ENCODE measurements at places on chromosomes 5 and 9.
A peak's percentile ranks its signal among the peaks of the same experiment; 100 is the strongest.

DNA sequence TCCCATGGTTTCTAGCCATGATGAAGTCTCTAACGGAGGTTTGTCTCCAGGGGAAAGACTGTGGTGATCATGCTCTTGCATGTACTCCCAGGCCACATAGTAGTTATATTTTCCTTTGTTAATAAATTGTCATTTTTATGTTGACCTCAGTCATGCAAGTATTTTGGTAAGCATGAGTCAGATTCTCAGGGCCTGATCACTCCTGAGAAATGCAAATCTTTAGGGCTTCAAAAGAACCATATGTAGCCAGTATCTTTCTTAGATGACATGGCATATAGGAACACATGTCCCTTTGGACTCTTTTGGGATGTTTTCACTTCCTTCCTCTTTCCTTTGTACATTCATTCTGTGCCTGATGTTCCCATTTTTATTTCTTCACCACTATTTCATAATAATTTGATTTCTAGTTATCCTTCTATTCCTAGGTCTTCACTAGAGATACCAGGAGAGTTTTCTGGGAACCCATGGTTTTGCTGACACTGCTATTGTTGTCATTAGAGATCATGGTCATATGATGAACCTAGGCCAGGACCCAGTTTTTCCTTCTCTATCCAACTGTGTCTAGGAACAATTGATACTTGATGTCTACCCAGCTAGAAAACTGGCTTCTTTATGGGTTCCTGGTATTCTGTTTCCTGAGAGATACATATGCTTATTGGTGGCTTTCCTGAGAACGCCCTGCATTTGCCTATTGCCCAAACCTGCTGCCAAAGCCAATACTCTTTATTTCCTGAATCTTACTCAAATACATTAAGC, 248.1 kb upstream of the NREP start:
- DNase-seq = no peak

DNA sequence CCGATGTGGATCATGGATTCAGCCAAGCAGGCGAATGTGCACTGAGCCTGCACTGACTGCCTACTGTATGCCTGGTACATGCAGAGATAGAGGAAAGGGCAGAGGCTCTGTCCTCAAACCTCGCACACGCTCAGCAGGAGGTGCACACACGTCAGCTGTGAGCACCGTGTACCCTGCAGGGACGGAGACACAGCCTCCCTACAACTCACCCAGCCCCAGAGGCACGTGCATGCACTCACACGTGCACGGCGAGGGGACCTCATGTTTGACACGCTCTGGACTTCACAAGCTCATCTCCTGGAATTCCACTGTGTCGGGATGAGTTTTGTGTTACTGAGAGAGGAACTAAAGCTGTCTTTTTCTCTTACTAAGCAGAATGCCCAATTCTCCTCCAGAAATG, 48.4 kb downstream of the IRX2 start:
- DNase-seq = no peak

DNA sequence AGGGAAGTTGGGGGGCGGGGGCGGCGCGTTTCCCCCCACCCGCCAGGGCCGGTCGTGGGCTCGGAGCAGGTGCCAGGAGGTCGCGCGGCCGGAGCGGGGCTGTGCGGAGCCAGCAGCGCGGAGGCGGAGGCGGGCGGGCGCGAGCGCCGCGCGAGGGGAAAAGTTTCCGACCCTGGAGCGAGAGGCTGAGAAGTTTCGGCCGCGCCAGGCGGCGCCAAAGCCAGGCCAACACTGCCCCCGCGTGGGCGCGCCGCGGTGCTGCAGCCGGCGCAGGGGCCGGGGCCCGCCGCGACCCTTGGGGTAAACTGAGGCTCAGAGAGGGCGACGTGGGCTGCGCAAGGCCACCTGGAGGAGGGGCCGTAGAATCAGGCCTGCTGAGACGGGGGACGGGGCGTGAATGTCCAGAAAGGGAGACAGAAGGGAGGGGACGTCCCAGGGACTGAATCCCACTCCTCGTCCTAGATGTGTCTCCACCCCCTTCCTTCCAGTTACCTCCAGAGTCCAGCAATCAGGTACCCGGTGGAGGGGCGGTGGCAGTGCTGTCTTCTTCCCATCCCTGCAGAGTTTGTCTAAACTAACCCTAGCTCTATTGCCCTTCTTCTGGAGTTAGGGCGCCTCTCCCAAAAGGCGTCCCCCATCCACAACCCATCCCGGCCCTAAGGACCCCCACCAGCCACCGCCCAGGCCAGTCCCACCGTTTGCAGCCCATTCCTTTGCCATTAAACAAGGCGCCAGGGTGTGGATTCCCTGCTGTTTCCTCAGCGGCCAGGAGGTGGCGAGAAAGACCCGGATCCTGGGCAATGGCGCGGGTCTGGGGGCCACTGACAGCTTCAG, 10.2 kb downstream of the C9orf50 start:
- peak; percentile 57 for DNase-seq

GRCh38 chr5:98599016-98599415, 174.4 kb upstream of the RGMB start:
- DNase-seq = no peak

DNA sequence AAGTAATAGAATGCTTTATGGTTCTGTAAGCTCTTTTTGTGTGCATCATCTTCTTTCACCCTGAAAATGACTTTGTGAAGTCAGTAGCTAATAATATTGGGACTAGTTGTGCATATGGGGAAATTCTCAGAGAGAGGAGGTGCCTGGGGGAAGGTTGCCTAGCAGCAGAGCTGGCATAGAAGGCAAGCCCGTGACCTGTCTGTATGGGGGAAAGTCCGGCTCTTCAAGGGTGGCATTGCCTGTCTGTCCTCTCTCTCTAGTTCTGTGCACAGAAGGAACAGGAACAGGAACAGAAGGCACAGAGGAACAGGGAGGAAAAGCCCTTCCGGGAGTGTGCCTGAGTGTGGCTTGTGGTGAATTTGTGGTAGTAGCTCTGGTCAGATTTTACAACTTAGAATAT, 33.1 kb downstream of the SH3GL2 start:
- DNase-seq = no peak

GRCh38 chr5:5165541-5166002, 25.4 kb downstream of the ADAMTS16 start:
- DNase-seq = no peak

DNA sequence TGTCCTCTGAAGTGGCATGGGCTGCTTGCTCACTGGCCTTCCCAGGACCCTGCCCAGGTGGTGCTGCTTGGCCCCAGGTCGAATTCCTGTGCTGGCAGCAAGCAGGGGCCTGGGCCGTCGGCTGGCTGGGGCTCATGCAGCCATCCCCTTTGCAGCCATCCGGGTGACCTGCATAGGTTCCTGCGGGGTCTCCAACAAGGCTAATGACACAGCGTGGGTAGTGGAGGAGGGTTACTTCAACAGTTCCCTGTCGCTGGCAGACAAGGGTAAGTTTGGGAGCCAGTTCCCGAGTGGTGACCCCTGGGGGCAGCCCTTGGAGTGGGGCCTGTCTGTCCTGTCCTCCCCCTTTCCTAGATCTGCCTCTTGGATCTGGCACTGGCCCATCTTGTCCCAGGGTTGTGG, 6.1 kb upstream of the EHMT1 start:
- DNase-seq = no peak

GRCh38 chr5:24609706-24610105, 35.1 kb downstream of the CDH10 start:
- no peak for DNase-seq

DNA sequence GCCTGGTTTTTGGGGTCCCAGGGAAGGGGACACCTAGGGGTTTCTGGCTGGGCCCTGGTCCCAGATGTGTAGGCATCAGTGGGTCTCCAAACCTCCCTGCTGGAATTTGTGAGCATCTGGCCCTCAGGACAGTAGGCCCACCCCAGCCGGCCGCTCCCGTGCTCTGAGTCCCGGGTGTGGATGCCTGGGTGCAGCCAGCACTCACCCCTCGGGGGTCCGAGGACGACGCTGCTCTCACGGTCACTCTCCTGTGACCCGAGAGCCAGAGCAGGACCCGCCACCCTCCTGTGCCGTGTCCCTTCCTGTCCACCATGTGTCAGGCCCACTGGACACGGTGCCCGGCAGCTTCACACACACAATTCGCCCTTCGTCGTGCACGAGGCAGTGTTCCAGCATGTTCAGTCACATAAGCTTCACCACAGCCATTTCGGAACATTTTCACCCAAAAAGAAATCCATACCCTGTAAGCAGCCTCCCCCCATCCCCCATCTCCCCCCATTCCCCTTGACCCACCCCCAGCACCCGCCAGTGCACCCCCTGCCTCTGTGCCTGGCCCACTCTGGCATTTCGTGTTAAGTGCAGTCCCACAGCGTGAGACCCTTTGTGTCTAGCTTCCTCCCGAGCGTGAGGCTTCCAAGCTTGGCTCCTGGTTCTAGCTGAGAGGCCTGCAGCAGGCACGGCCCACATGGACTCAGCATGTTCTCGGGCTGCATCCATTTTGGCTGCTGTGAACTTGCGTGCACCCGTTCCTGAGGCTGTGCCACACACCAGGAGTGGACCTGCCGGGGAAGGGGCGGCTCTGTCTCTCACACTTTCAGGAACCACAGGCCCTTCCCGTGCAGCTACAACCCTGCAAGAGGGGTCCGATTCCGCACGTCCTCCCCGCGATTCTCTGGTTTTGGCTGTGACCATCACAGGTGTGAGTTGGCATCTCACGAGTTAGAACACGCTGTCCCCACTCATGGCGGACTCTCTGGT, 40.5 kb downstream of the NKD2 start:
- no peak for DNase-seq

DNA sequence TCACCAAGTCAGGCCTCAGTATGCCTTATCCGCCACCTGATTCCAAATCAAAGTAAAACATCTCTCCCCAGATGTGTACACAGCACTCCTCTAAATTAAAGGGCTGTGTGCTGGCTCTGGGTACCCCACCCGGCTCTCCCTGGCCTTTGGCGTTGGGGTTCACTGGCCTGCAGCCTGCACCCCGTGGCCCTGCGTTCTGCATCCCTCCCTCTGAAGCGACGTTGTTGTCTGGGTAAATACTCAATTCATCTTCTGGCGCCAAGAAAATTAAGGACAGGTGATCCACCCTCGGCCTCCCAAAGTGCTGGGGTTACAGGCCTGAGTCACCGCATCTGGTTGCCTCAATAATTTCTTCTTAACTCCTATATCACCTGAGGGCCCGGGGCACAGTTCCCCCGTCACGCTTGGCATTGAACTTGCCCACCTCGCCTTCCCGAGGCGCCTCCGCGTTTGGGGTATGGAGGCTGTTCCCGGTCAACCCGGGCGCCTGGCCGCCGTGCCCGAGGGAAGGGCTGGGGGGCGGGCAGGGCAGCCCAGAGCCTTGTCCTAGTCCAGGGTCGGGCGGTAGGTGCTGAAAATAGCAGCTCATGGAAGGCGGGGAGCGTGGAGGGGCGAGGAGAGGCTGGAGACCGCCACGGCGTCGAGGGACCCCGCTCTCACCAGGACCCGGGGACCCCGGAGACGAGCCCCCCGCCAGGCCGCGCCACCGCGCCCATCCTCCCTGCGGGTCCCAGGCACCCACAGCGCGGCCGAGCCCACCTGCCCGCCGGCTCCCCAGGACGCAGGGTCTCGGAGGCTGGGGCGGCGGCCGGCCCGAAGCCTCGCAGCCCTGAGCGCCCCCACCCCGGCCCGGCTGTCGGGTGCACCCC, 531 bp downstream of the ABO start:
- no peak for DNase-seq

All from activated T-cell treated with anti-CD3 and anti-CD28 coated beads for 24 hours (primary cell).